Right renal pelvis (tissue), 4 donors: ENCODE measurements at places on chromosomes 1 and 21. TPM values are rescaled to one million over a fixed set of nuclear protein-coding genes. Genes with fewer than 3 reads are reported as not detected.

GREM2 gene
- polyA plus RNA-seq, result 0.73 TPM

ITGB2 gene
- 15.0 TPM for polyA plus RNA-seq

OPRD1 gene
- polyA plus RNA-seq, result 0.31 TPM

AHCTF1 gene
- 54.6 TPM for polyA plus RNA-seq

TRIM46 gene
- polyA plus RNA-seq, result 4.1 TPM

S100A14 gene
- 18.7 TPM for polyA plus RNA-seq

TNNI3K gene
- 2.1 TPM for polyA plus RNA-seq

TMEM82 gene
- 2.8 TPM for polyA plus RNA-seq

CRNN gene
- polyA plus RNA-seq, result not detected

PEAR1 gene
- polyA plus RNA-seq, result 22.2 TPM

ATF6 gene
- polyA plus RNA-seq, result 34.7 TPM

AMY1C gene
- polyA plus RNA-seq, result not detected

HCN3 gene
- 11.2 TPM for polyA plus RNA-seq
